Cortex of kidney (tissue), 1 donor: ENCODE measurements at places on chromosomes 6 and 20.

- no peak for DNase-seq
These were observed 44.1 kb downstream of the TXNDC5 start for GRCh38 chr6:7866526-7866925.

- no peak for DNase-seq
These were observed 75.9 kb downstream of the PLCG1 start for GRCh38 chr20:41213150-41213820.

DNA sequence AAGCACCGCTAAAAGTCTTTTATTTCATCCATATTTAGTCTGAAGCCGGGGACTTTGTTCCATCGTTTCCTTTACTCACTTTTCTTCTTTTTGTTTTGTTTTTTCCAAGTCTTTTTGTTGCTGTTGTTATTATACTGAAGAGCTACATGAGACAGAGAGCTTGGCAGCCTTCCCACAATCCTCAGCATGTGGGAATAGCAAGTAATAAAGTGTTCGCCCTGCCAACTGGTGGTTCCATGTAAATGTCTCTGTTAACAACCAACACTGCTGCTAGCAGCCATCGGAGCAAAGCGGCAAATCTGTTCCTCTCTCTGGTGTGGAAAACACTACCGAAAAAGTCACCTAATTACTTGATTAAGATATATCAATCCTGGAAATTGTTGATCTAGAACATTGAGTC lies 437.8 kb upstream of the ID4 start:
- no peak for DNase-seq

GRCh38 chr6:129744201-129744879 lies 34.4 kb upstream of the ARHGAP18 start:
- DNase-seq = no peak

DNA sequence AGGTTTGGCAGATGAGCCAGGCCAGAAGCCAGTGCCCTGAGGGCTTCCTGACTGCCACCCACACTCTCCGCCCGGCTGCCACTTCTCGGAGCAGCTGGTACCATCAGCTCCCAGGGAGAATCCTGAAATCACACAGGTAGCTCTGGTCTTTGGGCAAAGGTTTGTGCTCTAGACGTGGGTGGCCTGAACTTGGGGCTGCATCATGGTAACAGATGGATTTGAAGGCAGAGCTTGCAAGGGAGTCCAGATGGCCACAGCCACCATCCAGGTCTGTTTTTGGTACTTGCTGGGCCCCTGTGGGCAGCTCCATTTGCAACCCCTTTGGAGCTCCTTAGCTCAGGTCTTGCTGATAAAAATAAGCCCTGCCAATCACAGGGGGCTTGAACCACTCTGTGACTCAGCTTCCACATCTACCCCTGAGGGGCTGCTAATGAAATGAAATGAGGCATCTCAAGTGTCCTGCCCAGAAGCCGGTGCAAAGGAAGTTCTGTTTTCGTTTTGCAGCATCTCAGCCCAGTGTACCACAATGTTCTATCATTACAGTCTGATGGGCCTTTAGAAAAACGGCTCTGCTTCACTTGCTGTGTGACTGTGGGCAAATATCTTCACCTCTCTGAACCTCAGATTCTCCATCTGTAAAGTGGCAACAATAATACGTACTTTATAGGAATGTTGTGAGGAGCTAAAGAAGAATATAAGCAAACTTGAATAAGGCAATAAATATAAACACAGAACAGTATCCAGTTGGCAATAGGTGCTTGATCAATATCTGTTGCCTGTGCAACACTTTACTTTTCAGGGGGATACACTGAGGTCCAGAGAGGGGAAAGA lies 25.1 kb upstream of the CDH22 start:
- DNase-seq = no peak

DNA sequence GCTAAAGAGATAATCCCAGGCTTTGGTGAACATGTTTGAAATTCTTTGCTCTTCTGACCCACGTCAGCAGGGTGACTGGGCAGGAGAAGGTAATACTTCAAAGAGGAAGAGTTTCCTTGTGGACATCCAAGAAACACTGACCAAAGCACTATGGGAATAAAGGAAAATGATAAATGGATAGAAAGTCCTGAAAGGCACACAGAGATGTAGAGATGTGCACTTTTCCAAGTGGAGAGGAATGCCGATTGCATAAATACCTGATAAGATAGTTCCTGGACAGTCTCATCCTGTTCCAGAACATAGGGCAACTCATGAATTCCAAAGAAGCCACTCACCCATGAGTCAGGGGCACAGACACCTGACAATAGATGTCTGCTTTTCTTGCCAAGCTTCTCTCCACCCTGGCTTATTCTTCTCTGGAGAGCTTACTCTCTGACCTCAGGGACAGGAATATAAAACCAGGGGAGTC lies 191.3 kb upstream of the FOXA2 start:
- no peak for DNase-seq

DNA sequence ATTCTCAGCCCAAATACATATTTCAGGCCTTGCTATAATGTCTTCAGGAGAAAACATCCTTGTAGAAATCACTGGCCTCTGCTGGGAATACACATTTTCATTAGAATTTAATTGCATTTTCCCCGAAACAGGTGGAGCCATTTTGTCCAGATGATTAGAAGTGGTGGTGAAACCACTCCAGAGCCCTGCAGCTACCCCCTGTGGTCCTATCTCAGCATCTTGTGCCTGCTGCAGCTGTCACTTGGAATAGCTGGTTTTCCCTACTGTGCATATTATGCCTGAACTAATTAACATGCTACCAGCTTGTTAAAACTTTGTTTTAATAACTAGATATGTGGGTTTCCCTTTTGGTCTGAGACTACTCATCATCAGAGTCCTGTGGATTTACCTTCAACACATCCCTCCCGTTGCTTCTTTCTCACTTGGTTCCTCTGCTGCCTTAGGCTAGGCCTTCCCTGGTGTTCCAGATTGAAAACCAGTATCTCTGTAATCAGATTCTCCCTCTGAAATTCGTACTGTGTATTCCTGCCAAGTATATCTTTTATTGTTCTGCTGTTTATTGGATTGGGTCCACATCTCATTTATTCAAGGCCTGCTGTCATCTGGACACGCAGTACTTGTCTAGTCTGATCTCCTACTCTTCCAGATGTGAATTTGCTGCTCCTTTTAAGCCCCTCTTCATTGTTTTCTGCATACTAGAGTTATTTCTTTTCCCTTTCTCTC lies 15.2 kb downstream of the DNAH8 start:
- no peak for DNase-seq

DNA sequence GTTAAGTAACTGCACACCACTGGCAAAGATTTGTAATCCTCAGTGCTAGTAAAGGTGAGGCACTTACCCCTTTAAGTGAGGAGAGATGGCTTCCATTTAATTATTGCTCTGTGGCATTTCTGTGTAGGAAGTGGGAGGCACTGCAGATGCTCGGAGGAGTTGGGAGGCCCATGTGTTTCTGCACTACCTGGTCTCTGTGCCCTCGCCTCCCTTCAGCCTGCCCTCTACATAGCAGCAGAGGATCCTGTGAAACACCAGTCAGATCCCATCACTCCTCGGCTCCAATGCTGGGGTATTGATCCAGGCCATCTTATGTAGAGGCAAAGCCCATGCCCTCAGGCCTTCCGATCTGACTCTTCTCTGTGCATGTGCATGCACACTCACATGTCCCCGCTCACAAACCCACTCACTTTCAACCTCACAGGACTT lies 67.0 kb downstream of the SLX4IP start:
- no peak for DNase-seq

- DNase-seq = no peak
These were observed 322.8 kb upstream of the NT5E start for GRCh38 chr6:85127168-85127498.

DNA sequence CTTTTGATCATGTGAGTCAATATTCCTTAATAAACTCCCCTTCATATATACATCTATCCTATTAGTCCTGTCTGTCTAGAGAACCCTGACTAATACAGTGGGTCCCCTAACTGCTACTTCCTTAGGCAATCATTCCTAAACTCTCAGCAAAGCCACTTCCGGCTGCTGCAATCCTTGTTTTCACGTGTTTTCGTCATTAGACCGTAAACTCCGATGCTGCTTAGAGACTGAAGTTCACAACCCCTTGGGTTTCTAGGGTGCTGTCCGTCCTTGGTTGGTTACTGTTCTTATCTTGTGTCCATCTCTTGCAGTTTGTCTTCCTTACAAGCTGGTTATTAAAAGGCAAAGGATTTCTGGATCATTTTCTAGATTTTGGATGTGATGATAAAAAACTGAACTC lies 106.4 kb downstream of the GMPR start:
- no peak for DNase-seq

GRCh38 chr6:32082478-32082877 lies 26.7 kb downstream of the TNXB start:
- no peak for DNase-seq

GRCh38 chr6:15283986-15284361 lies 38.1 kb downstream of the JARID2 start:
- DNase-seq = no peak

DNA sequence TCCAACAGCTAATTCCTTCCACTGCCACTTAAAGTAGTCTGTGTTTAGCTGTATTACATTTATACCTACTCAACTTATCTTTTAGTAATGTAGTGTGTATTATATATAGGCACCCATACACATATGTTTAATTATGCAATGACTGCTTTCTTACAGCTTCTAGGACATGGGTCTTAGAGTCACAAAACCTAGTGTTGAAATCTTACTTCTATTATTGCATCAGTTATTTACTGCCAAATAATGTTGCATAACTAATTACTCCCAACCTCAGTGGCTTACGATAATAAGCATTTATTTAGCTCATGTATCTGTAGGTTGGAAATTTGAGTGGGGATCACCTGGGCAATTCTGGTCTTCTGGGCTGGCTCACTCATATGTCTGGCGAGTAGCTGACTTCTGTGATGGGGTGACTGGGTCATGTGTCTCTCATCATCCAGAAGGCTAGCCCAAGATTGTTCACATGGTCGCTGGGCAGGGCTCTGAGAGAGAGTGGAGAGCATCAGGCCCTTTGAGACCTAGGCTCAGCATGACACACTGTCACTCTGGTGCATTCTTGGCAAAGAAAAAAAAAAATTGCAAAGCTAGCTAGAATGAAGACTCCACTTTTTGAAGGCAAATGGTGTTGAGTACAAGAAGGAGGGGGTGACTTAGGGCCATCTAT lies 187.0 kb downstream of the PLCB1 start:
- DNase-seq = no peak

DNA sequence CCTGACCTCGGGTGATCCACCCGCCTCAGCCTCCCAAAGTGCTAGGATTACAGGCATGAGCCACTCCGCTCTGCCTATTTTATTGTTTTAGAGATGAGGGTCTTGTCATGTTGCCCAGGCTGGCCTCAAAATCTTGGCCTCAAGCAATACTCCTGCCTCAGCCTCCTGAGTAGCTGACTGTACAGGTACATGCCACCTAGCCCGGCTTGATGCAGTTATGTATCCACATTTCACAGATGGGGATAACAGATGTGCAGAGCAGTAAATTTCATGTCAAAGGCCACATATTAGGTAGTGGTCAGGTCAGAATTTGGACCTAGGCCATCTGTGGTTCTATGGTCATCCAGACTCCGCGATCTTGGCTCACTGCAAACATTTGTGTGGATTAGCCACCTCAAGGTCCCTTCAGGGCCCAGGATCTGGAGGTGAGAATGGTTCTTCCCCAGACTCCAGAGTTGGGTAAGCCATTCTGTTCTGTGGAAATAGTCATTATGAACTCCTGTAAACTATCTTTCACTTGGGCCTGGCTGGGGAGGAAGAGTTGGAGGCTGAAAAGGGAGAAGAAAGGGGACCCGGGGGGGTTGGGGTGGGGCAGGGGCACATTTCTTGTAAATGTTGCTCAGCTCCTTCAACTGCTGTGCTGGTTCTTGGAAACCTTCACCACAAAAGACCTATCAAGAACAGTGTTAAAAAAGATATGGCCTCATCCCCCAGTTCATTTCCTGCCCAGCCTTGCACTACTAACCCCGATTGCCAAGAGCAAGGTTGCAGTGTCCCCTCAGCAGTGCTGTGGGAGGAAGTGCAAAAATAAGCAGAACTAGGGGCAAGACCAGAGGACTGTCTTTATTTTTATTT lies 13.0 kb downstream of the PIM1 start:
- DNase-seq = no peak

DNA sequence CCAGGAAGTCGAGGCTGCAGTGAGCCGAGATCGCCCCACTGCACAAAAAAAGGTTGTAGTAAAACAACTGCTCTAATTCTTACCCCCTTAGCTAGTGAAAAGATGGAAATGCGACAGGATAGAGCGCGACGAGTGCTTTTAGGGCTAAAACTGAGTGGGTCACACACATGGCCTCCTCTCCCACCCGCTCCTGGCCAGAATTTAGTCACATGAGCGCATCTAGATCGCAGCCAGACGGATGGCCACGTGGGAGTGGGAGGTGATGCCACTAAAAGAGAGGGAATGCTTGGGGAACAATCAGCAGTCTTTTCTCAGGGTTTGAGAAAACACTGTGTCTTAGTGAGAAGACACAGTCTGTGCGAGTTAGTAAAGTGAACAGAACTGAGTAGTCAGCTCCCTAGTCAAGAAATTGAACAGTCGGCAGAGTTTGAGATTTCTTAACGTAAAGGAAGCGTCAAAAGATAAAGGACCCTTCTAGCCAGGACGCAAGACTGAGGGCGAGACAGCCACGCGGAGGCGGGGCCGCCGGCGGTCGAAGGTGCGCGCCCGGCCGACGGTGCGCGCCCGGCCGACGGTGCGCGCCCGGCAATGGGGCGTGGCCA lies 664 bp upstream of the ACTR5 start:
- DNase-seq = no peak

- DNase-seq = no peak
These were observed 151.2 kb upstream of the TAB2 start for GRCh38 chr6:149166336-149166735.

- DNase-seq = no peak
These were observed 598 bp downstream of the HLA-B start for GRCh38 chr6:31356216-31356945.

DNA sequence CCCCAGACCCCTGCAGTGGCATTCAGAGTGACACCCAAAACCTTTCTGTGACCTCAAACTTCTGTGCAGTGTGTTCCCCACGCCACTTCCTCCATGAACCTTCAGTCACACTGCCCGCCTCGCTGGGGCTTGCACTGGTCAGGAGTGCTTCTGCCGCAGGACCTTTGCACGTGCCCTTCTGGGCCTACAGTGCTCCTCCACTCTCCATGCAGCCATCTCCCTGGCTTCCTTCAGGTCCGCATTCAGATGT lies 27.1 kb downstream of the SYNJ2 start:
- DNase-seq = no peak

- no peak for DNase-seq
These were observed 22.9 kb downstream of the QKI start for GRCh38 chr6:163437466-163437865.

DNA sequence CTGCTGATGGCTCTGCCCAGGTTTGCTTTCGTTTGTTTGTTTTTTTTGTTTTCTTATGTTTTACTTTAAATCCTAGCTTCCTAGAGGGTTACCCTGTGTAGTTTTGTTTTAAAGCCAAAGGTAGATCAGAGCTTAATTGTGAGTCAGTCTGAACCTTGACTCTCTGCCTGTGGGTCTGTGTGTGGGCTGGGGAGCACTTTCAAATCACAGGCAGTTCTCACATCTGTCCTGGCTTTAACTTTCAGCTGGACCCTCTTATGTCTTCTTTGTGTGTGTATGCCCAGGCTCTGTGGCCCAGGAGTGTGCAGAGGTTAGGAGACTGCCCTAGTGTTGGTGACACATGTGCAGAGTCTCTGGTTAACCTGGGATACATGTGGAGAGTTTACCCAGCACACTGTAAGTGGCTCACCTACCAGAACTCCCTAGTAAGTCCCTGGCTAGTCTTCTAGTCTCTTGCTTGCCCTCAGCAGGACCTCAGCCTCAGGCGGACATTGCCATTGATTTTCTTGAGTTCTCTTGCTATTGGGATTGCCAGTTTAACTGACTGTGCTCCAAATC lies 19.0 kb downstream of the HIVEP1 start:
- DNase-seq = no peak
